ENCODE measurements at places on chromosomes 5 and 9.

- no peak for DNase-seq
Observed at GRCh38 chr9:76412638-76413037, 18.4 kb upstream of the RFK start.

DNA sequence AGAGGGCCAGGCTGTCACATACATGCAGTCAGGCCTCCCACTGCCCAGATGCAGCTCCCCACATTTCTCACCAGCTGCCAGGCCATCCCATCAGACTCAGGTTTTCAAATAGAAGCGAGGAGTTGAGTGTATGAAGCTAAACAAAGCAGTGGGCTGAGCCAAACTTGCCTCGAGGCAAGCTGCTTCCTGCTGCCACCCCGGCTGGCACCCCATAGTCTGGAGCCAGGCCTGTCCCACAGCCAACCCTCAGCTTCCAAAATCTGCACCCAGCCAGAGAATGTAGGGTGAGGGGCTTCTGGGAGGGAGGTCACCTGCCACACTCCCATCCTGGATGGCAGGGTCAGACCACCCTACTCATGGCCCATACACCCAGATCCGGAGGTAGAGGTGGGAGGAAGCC, 22.3 kb upstream of the ALDH1B1 start:
- no peak for DNase-seq

DNA sequence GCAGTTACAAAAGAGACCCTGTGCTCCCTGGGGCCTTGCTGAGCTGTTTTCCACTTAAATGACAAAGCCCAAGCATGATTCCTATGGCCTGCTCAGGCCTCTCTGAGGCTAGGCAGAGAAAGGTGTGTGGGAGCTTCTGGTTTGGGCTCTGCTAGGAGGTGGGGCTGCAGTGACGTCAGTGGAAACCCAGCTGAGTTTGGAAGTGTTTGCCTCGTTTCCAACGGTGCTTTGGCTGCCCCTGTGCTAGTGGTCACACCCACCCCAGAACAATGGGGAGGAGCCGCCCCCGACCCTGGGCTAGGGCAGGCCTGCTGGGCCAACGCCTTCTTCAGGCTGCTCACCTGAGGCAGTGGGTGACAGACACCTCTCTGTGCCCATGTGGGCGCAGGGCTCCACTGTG, 10.4 kb downstream of the ANGPTL2 start:
- no peak for DNase-seq

DNA sequence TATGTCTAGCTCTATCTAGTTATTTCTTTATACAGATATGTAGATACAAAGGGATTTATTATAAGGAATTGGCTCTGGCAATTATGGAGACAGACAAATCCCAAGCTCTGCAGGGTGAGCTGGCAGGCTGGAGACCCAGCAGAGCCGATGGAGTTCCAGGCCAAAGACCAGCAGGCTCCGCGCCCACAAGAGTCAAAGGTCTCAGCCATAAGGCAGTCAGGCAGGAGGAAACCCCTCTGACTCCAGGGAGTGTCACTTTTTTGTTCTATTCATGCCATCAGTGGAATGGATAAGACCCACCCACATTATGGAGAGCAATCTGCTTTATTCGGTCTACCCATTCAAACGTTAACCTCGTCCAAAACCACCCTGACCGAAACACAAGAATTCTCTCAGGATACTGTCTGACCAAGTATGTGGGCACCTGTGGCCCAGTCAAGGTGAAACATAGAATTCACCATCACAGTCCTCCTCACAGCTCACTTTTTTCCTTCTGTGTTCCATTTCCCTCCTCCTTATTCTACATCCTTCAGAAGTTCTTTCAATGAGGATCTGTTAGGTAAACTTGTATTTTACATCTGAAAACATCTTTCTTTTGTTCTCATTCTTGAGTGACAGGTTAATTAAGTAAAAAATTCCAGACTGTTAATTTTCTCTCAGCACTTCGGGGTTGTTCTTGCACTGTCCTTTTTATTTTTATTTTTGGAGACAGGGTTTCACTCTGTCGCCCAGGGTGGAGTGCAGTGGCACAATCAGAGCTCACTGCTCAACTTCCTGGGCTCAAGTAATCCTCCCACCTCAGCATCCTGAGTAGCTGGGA, 21.2 kb downstream of the RNF130 start:
- no peak for DNase-seq

DNA sequence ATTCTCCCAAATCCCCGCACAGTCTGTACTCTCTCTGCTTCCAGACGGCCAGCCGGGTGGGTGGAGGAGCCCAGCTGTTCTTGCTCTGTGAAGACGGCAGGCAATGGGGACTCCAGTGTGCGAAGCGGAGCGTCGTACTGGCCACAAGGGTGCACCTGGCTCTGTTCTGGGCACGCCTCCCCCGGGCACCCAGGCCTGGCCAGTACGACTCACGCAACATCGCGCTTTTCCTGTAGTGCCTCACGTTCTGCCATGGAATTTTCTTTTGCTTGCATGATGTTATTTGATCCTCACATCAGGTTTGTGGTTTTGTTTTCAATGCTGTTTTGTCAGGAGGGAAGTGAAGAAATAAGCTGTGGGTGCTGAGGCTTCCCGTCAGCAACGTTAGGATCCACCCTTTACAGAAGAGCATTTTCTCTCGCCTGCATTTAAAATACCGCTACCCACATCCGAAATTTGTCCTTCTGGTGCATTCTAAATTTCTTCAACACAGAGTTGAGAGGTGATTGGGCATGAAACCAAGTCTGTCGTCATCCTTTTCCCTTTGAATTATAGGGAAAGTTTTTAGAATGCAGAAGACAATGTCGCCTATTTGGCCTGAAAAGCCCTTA, 311.7 kb downstream of the TRIM36 start:
- no peak for DNase-seq

- no peak for DNase-seq
Observed at GRCh38 chr9:87336914-87337333, 160.7 kb upstream of the DAPK1 start.

DNA sequence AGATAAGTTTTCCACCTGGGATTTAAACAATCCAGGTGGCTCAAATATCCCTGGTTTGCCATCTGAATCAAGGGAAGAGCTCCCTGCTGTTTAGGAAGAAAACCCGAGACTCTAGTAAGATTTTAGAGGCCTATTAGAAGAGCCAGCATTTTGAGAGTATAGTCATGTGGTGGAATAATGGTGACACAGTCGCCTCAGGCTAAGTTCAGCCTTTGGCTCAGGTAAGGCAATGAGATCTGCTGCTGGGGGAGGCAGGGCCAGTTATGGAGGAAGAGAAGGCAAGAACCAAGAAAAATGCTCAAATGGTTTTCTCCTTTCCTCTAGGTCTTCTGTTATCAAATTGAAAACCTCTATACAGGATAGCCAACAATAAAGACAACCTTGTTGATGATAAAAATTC, 16.2 kb downstream of the RAD1 start:
- DNase-seq = no peak

DNA sequence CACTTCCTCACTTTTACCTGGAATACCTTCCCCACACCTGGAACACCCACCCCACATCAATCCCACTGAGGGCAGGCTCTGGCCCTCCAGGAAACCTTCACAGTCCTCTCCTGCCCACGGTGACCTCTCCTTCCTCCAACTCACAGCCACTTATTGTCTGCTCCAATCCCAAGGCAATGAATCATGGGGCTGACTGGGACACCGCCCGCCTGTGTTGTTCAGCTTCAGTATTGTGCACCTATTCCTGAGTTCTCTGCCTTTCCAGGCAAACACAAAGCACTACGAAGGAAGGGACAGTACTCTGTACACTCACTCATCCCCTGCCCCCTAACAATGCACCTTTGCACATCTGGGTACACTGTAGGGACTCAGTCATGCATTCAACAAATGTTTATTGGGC, 7.3 kb downstream of the PCDH1 start:
- DNase-seq = no peak

GRCh38 chr5:37886242-37886905, 46.5 kb upstream of the GDNF start:
- no peak for DNase-seq

DNA sequence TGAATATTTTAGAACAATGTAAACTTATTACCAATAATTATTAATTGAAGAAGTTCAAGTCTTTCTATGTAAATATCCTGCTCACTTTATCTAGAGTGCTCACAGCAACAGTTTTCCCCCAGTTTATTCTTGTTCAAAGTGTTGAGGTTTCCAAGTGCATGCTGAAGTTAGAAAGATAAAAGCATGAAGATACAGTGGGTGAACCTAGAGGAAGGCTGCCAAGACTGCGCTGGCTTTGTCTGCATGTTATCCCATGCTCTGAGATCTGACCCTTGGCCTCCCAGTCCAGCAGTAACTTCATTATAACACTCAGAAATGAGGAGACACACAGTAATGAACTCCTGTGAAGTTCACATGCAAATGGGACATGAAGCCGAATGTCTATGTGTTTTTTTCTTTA, 76.0 kb upstream of the PIP5K1B start:
- no peak for DNase-seq

DNA sequence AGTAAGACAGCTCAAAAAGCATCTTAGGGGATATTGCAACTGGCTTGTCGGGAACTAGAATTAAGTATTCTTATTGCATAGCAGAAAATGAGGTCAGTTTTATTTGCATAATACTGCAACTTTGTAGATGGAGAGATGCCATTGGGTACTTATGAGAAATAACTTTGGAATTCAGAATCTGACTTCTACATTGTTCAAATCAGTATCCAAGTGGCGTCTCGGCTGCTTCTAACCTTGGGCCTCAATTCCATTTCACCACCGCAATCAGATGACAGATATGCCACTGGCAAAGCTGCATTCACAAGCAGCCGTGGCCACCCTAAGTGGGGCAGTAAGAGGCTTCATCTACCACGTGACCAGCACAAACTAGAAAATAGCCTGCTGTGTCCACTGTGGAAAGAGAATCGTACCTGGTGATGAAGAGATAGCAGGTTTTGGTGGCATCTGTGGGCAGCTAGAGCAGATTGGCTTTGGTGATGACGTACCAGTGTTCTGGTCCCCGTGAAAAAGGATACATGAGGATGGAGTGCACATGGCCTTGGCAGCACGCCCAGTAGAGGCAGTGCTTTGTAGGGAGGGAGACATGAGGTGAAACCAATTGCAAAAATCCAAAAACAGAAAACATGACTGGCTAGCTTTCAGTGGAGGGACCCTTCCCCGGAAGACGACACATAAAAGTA, 116.6 kb downstream of the KLHL3 start:
- DNase-seq = no peak

DNA sequence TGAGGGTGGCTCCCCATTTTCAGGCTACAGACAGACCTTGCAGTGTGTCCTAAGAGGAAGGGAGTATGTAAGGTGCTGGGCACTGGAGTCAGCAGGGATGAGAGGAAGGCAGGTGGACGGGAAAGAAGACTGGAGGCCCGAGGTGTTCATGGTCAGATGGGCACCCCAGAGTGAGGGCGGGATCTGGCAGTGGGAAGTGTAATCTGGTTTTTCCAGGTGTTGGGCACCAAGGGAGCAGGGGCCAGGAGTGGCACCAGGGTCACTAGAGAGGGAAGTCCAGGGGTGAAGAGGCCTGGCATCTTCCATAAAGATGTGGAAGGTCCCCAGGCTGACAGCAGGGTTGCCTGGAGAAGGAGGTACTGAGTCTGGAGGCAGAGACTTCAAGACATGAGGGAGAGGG, 29.7 kb downstream of the PITX1 start:
- DNase-seq = no peak
